ENCODE measurements at places on chromosomes 5 and 9. TPM values are rescaled to one million over a fixed set of nuclear protein-coding genes. Genes with fewer than 3 reads are reported as not detected.

GRCh38 chr5:127029581-127030258, 638 bp downstream of the MARCHF3 start:
- ATAC-seq, result no peak

- no peak for ATAC-seq
Measured at GRCh38 chr5:68531970-68532369, 316.4 kb downstream of the PIK3R1 start.

GRCh38 chr5:142244440-142244839, 80.4 kb downstream of the SPRY4 start:
- no peak for ATAC-seq

GRCh38 chr9:69499959-69500358, 172.2 kb downstream of the APBA1 start:
- no peak for ATAC-seq

The SARDH gene
- 2.8 TPM for total RNA-seq

The ADAMTS16 gene
- not detected for total RNA-seq

The SLC2A6 gene
- 1.2 TPM for total RNA-seq

The ZDHHC11 gene
- total RNA-seq, result 13.6 TPM

Measured in activated T-helper 17 cell treated with anti-CD3 and anti-CD28 coated beads, Interleukin-2, amount 50 U/mL, for 72 hours (primary cell).